Thoracic aorta endothelial cell (primary cell): ENCODE measurements at places on chromosomes 1 and 21. TPM values are rescaled to one million over a fixed set of nuclear protein-coding genes. Genes with fewer than 3 reads are reported as not detected.

ZBTB8A gene
- total RNA-seq: 7.1 and 8.5 TPM in 2 replicates

AMY1C gene
- not detected in 2 replicates for total RNA-seq

CA14 gene
- not detected in 2 replicates for total RNA-seq

LEFTY1 gene
- not detected in 2 replicates for total RNA-seq

CORT gene
- 0.50 and 0.53 TPM in 2 replicates for total RNA-seq

FAM89A gene
- total RNA-seq: 12.1 and 16.4 TPM in 2 replicates

EXTL1 gene
- total RNA-seq: under 0.01 TPM in 2 replicates

MNDA gene
- total RNA-seq: not detected in 2 replicates

DUSP23 gene
- total RNA-seq: 36.2 and 73.9 TPM in 2 replicates

GJA4 gene
- 11.4 and 35.9 TPM in 2 replicates for total RNA-seq

MPZL1 gene
- 136 and 144 TPM in 2 replicates for total RNA-seq

PRR9 gene
- total RNA-seq: not detected in 2 replicates

GJC2 gene
- 0.57 and 0.93 TPM in 2 replicates for total RNA-seq

ESRRG gene
- not detected in 2 replicates for total RNA-seq

RNU1-3 gene
- under 0.01 TPM in 2 replicates for total RNA-seq

STYXL2 gene
- total RNA-seq: not detected in 2 replicates

RHEX gene
- not detected in 2 replicates for total RNA-seq

NPHS2 gene
- total RNA-seq: not detected in 2 replicates

TRIM63 gene
- not detected in 2 replicates for total RNA-seq

TM2D1 gene
- 53.5 and 65.0 TPM in 2 replicates for total RNA-seq

C1orf226 gene
- 3.4 and 3.7 TPM in 2 replicates for total RNA-seq

TFF3 gene
- total RNA-seq: 0.27 TPM in 1 of 2 replicates, not detected in the other

OTUD3 gene
- 7.2 and 8.9 TPM in 2 replicates for total RNA-seq

KIF2C gene
- 38.6 and 54.6 TPM in 2 replicates for total RNA-seq

CAPN2 gene
- total RNA-seq: 467 and 471 TPM in 2 replicates

SPATA45 gene
- total RNA-seq: not detected in 2 replicates
